Renal pelvis (tissue), 12 donors: ENCODE measurements at places on chromosomes 1 and 21. TPM values are rescaled to one million over a fixed set of nuclear protein-coding genes. Genes with fewer than 3 reads are reported as not detected.

The CD101 gene
- 4.0 TPM for polyA plus RNA-seq

The HSD3B1 gene
- 0.82 TPM for polyA plus RNA-seq

The MORC3 gene
- 46.7 TPM for polyA plus RNA-seq

The CRYAA gene
- not detected for polyA plus RNA-seq

The PLA2G5 gene
- not detected for polyA plus RNA-seq

The GREM2 gene
- 0.39 TPM for polyA plus RNA-seq

The A3GALT2 gene
- 0.51 TPM for polyA plus RNA-seq

The TTLL7 gene
- 3.7 TPM for polyA plus RNA-seq

The GJB5 gene
- not detected for polyA plus RNA-seq

The RGS13 gene
- not detected for polyA plus RNA-seq

The KRTAP12-2 gene
- polyA plus RNA-seq: not detected

The ST6GALNAC3 gene
- polyA plus RNA-seq: 82.8 TPM

The LAD1 gene
- 31.3 TPM for polyA plus RNA-seq

The TMEM81 gene
- 3.7 TPM for polyA plus RNA-seq

The GNB1 gene
- polyA plus RNA-seq: 250 TPM

The TIPRL gene
- 42.2 TPM for polyA plus RNA-seq

The BOLA1 gene
- 27.7 TPM for polyA plus RNA-seq

The AMPD1 gene
- not detected for polyA plus RNA-seq

GRCh38 chr1:211781260-211781659 lies 49.3 kb downstream of the LPGAT1 start:
- DNase-seq: no peak

- no peak for DNase-seq
These were observed 52.9 kb upstream of the SSBP3 start for GRCh38 chr1:54459140-54459539.

- no peak for DNase-seq
These were observed 12.6 kb downstream of the C1orf115 start for GRCh38 chr1:220702733-220703270.

DNA sequence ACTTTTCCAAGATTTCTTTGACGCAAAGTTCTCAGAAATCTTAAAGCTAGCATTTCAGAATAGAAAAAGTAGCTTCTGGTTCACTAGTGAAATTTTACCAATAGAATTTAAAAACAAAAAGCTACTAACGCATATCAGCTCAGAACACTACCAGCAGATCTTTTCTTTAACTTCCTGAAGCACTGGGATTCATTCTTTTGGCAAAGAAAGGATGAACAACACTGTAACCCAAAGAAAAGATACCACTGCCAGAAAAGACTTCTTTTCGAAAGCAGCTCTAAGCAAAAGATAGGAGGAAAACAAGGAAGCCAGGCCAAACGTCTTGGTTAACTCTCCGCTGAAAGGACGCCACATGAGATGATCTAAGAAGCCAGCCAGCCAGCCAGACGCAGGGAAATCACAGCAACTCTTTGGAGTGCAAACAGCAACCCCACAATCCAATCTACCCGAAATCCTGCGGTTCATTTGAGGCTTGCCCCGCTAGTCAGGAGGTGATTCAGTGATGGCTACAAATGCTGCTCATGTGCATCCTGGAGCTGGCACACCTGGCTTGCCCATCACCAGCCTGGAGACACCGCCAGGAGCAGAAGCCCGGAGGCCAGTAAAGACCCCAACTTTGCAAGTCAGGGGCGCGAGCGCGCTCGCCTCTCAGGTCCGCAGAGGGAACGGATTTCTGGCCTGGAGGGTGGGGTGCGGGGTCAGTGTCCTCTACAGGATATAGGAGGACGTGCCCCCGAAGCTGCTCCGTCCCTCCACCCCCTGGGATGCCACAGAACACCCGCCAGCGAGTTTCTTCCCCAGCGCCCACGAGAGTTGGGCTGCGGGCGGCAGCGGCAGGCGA lies 812 bp downstream of the NBPF1 start:
- peak; percentile 65 for DNase-seq

- DNase-seq: no peak
These were observed 6.0 kb upstream of the CHD1L start for GRCh38 chr1:147236448-147236847.

- no peak for DNase-seq
These were observed 42.3 kb downstream of the HLX start for GRCh38 chr1:220921498-220921897.

- no peak for DNase-seq
These were observed 8.9 kb upstream of the KCNN3 start for GRCh38 chr1:154879038-154879421.

DNA sequence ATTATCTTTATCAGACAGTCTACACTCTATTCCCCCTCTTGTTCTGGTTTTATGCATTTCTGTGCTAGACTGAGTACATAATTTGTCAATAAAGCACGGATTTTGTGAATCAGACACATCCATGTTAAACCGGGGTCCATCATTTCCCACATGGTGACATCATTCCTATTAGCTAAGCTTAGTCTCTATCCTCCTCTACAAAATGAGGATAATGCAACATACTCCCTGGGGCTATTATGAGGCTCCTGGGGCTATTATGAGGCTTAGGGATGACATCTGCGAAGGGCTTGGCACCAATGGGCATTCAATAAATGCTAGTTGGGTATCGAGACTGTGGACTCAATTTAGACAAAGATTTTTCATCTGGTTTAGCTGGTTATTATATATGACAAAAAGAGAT lies 25.1 kb upstream of the APP start:
- DNase-seq: no peak

GRCh38 chr21:42061195-42061985 lies 9.7 kb upstream of the UMODL1 start:
- DNase-seq: no peak

GRCh38 chr1:153746174-153746573 lies 18.3 kb downstream of the INTS3 start:
- no peak for DNase-seq

GRCh38 chr1:1928231-1929101 lies 9.4 kb upstream of the TMEM52 start:
- no peak for DNase-seq

DNA sequence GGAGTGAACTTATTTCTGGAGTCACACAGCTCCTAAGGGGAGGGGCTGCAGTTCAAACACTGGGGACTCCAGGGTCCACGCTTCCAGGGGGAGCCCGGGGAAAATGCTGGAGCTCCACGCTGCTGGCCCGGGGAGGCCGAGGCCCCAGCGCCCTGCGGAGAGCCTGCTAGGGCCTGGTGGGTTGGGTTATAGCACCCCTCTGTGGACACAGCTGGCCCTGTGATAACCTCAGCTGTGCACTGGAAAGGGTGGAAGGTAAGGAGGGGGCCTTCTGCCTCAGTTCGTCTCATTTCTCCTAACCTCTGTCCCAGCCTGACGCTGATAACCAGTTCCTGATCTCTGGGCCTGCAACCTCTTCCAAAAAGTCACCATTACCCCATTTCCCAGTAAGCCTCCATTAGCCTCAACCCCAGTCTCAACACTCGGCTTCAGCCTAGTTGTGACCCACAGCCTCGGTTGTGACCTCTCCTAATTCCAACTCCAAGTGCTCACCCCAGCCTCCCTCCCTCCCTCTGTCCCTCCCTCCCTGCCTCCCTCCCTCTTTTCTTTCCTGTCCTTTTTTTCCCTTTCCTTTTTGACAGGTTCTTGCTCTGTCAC lies 7.1 kb downstream of the NBL1 start:
- DNase-seq: no peak

- DNase-seq: peak; percentile 69
These were observed at the start of gene BCAR3 for GRCh38 chr1:93681101-93681988. Gene BCAR3, minus strand, starts transcription at chr1:93681837. Its CDS starts 6,907 bp downstream, at chr1:93674930.

GRCh38 chr1:151495316-151495715 lies 15.9 kb upstream of the CGN start:
- no peak for DNase-seq

DNA sequence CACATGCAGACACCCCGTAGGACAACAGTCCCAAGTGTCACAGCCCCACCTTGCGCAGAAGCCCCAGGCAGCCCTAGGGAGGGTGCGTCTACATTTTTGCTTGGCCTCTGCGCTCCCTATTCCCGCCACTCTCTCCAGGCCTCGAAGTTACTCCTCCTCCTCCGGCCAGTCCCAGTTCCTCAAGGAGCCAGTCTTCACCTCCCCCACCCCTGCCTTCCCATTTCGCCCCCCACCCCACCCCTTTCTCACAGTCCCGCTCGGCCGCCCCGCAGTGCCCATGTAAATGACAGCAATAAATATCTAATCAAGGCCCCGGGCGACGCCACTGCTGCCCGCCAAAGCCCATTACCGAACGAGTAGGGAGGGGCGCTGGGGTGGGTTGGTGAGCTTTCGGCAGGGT lies 3.2 kb downstream of the DMBX1 start:
- no peak for DNase-seq

- DNase-seq: no peak
These were observed 34.9 kb downstream of the ST6GALNAC3 start for GRCh38 chr1:76109404-76109803.

DNA sequence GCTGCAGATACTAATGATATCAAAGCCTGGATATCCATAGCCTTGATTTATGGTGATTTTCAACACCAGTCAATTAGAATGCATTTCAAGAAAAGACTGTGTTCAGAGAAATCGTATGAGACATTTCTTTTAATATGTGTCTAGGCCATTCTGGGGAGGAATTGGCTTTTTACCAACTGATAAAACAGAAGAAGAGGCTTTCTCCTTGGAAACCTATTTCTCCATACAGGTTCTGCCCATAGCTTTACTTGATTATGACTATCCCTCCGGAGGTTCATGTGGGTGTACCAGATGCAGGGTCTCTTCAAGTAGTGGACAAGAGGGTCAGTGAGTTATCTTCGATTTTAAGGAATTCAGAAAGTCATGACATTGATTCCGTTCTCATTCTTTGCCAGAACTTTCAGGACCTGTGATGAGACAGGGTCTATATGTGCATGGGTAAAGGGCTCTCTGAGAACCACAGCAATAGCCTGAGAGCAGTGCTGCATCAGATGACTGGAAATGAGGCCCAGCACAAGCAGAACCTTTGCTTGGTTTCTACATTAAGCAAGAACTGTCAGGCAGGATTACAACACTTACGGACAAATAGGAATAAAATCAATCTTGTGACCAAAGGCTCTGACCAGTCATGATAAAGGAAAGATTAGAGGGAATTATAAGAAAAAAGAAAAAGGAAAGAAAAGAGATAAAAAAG lies 263.7 kb upstream of the SGIP1 start:
- DNase-seq: no peak

- DNase-seq: no peak
These were observed 90.1 kb downstream of the PKN2 start for GRCh38 chr1:88774151-88774556.

GRCh38 chr1:46368791-46369190 lies 25.3 kb upstream of the FAAH start:
- peak; percentile 17 for DNase-seq

GRCh38 chr1:92958203-92958970 lies 2.9 kb downstream of the DIPK1A start:
- DNase-seq: no peak

DNA sequence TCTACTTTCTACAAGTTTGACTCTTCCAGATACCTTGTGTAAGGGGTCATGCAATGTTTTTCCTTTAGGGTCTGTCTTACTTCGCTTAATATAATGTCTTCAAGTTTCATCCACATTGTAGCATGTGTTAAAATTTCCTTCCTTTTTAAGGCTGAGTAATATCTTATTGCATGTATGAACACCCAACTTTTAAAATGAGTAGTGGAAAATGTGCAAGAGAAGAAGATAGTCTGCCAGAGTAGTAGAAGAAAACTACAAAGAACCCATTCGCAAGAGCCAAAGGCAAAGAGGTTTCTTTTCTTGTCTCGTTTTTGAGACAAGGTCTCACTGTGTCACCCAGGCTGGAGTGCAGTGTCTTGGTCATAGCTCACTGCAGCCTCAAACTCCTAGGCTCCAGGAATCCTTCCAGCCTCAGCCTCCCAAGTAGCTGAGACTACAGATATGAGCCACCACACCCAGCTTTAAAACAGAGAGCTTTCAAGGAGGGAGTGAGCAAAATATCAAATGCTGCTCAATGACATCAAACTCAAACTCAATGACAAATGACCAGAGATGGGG lies 9.4 kb downstream of the IL23R start:
- DNase-seq: no peak

GRCh38 chr1:46289134-46289494 lies 14.3 kb downstream of the LRRC41 start:
- DNase-seq: no peak

GRCh38 chr1:67190942-67191341 lies 24.7 kb downstream of the IL23R start:
- no peak for DNase-seq

GRCh38 chr1:216464489-216464888 lies 41.2 kb upstream of the USH2A start:
- DNase-seq: no peak

DNA sequence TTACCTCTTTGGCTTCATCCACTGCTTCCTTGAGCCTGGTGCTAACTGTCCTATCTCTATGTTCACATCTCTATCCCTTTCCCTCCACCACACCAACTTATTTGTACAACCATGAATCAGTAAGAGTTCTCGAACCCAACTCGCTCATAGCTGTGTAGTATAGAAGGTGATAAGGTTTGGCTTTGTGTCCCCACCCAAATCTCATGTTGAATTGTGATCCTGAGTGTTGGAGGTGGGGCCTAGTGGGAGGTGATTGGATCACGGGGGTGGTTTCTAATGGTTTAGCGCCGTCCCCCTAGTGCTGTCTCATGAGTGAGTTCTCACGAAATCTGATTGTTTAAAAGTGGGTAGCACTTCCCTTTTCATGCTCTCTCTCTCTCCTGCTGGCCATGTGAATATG lies 235.6 kb upstream of the FMN2 start:
- no peak for DNase-seq

GRCh38 chr1:119787776-119788175 lies 19.1 kb upstream of the HMGCS2 start:
- DNase-seq: no peak

- no peak for DNase-seq
These were observed 10.3 kb upstream of the LEFTY1 start for GRCh38 chr1:225899044-225899925.

GRCh38 chr1:168135921-168136708 lies 615 bp downstream of the GPR161 start:
- DNase-seq: peak; percentile 28

DNA sequence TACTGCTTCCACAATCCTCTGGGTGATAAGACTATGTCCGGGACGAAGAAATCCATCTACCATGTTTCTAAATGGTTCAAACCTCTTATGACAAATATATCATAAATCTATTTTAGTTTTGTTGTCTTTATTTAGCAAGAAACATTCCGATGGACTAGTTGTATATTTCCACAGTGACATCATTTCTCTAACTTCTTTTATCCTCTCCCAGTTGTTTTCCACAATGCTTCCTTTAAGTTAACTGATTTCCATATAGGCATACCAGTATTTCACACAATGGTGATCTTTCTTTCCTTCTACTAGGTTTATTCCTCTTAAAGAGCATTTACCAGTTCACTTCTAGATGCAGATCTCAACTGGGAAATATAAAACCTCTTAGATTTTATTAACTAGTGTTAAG lies 44.8 kb downstream of the USP1 start:
- no peak for DNase-seq

GRCh38 chr1:43021547-43022474 lies 63.1 kb upstream of the SLC2A1 start:
- DNase-seq: no peak

DNA sequence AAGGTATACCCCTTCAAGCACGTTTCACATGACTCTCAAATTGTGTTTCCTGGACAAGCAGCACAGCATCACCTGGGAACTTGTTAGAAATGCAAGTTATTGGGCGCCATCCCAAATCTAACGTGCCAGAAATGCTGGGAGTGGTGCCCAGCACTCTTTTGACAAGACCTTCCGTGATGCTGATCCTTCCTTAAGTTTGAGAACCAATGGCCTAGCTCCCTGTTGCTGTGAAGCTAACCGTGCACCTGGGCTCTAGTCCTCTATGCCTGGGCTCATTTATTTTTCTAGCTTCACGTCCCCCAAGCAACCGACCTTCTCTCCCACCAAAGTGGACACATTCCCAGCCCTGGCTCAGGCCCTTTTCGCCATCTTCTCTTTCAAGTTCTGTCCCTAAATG lies 4.3 kb downstream of the BEST4 start:
- DNase-seq: no peak
